Fibroblast of lung (primary cell): ENCODE measurements at places on chromosomes 3 and 15. TPM values are rescaled to one million over a fixed set of nuclear protein-coding genes. Genes with fewer than 3 reads are reported as not detected.
A peak's percentile ranks its signal among the peaks of the same experiment; 100 is the strongest.

DNA sequence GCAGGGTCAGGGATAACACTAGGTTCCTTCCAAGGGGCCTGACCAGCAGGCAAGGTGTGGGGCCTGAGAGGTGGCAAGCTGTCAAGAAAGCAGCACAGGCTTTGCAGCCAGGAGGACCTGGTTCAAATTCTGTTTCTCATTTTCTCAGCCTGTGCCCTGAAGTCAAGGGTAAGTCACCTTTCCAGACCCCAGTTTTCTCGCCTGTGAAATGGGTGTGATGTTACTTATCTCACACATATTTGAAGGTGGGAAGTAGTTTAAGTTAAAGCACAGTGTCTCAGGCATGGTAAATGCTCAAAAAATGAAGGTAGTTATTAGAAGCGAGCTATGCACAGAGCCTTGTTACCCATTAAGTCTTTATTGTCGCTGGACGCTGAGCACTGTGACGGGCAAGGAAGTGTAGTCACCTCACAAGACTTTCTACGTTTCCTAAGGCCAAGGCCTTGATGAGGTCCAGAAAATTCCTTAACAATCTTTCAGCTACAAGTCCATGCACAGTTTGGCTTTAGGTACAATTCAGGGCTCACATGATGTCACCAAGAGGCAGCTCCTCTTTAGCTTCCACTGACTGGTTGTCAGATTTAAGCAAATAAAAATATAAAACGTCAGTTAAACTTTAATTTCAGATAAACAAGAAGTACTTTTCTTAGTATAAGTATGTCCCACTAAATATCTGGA lies 522.6 kb upstream of the PROK2 start:
- DNase-seq, result peak; percentile 6

- no peak for DNase-seq
These were observed 35.4 kb upstream of the ESYT3 start for GRCh38 chr3:138398791-138399575.

Gene GOLGA6C
- polyA plus RNA-seq, result not detected in 2 replicates

Gene EIF2B5
- polyA plus RNA-seq, result 23.8 and 26.7 TPM in 2 replicates

DNA sequence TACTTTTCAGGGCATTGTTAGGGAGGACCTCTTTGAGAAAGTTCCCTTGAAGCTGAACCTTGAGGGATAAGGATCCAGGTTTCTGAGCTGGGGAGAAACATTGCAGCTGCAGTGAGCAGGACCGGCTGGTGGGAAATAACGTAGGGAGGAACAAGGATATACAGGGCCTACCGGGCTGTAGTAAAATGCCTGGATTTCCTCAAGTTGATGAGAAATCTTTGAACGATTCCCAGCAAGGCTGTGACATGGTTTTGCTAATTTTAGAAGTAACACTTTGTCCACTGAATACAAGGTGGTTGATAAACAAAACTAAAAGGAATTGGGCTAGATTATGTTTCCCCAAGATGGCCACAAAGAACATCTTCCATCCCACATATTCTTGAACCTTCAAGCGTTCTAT lies 137.0 kb upstream of the AGBL1 start:
- DNase-seq, result no peak
